ENCODE measurements at places on chromosomes 12 and 14.
A peak's percentile ranks its signal among the peaks of the same experiment; 100 is the strongest.

DNA sequence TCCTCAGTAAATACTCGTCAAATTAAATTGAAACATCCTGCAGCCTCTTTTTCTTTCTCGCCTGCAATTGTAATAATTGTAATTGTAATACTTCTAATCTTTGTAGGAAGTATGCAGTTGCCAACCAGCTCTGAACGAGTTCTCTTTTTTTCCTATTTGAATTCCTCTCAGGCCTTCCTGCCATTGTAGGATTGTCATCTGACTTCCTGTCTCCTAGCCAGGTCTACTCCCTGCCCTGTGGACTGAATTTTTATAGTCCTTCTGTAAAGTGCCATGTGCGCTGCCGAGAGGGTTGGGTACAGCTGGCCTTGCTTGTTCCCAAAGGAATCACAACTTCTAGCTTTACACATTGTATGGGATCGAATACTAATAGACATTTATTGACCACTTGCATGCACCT lies 183.3 kb downstream of the SSPN start:
- peak; percentile 22 for DNase-seq

- DNase-seq, result no peak
Observed at GRCh38 chr14:42011221-42011620, 404.5 kb downstream of the LRFN5 start.

- no peak for DNase-seq
Observed at GRCh38 chr12:112148031-112148513, 22.7 kb downstream of the TRAFD1 start.

DNA sequence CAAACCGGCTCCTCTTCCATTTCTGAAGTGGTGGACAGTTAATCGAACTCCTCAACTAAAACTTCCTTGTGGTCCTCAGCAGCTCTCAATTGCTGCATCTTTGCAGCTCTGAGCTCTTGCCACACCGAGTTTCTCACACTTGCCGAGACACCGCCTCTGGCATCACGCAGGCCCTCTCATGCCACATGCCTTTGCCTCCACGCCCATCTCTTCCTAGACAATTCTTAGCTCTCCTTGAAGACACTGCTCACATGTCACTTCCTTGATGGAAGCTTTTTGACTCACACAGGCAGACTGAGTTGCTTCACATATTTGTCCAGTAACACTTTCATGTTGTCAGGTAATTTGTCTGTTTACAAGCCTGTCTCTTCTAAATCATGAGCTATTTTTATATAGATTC lies 29.2 kb downstream of the KCNA1 start:
- DNase-seq, result no peak

GRCh38 chr14:48974994-48975393 lies 611.2 kb downstream of the RPS29 start:
- DNase-seq, result no peak

Measured in suppressor macrophage treated with lipopolysaccharide for 1 hour (primary cell).